ENCODE measurements at places on chromosomes 1 and 21.

DNA sequence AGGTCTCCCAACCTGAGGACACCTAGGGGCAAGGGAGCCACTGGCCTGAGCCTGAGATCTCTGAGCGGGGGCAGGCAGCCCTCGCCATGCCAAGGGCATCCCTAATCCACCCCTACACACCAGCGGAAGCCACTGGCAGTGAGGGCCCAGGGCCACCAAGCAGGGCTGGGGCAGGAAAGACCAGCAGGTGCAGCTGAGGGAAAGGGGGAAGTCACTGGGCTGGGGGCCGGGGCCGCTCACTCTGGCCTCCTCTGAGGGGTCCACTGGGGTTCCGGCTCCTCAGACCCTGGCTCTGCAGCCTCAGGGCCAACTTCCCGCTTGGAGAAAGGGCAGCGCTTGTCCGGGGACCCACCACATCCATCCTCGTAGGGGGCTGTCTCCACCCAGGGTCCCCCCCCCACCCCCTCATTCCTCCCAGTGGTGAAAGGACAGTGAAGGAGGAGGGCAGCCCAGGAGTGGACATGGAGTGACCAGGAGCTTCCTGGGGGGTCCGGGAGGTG lies 42.5 kb upstream of the ACTRT2 start:
- DNase-seq: no peak

GRCh38 chr1:168763031-168763430 lies 34.0 kb upstream of the DPT start:
- no peak for DNase-seq

- no peak for DNase-seq
Measured at GRCh38 chr21:33055991-33056390, 13.9 kb upstream of the OLIG1 start.

DNA sequence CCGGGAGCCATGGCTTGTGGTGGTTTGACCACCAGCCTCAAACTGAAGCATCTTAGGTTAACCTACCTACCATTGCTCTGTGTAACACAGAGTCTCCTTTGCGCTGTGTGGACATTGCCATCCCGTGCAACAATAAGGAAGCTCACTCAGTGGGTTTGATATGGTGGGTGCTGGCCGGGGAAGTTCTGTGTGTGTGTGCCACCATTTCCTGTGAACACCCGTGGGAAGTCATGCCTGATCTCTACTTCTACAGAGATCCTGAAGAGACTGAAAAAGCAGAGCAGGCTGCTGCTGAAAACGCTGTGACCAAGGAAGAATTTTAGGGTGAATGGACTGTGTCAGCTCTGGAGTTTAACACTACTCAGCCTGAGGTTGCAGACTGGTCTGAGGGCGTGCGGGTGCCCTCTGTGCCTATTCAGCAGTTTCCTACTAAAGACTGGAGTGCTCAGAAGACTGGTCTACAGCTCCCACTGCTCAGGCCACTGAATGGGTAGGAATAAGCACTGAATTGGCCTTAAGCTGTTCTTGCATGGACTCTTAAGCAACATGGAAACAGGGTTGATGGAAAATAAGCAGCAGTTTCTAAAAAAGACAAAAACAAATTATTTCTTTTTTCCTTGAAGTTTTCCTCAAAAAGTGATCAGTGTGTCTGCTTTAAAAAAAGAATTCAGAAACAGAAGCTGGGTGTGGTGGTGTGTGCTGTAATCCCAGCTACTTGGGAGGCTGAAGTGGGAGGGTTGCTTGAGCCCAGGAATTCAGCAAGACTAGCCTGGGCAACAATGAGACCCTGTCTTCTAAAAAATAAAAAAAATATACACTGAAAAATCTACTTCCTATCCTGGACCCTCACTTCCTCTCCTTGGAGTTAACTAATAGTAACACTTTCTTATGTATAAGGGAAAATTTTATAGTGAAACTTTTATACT lies 14.6 kb downstream of the CEP350 start:
- DNase-seq: no peak

GRCh38 chr1:218415726-218416125 lies 70.6 kb downstream of the TGFB2 start:
- no peak for DNase-seq

GRCh38 chr1:116277840-116278540 lies 95.1 kb upstream of the ATP1A1 start:
- DNase-seq: no peak

DNA sequence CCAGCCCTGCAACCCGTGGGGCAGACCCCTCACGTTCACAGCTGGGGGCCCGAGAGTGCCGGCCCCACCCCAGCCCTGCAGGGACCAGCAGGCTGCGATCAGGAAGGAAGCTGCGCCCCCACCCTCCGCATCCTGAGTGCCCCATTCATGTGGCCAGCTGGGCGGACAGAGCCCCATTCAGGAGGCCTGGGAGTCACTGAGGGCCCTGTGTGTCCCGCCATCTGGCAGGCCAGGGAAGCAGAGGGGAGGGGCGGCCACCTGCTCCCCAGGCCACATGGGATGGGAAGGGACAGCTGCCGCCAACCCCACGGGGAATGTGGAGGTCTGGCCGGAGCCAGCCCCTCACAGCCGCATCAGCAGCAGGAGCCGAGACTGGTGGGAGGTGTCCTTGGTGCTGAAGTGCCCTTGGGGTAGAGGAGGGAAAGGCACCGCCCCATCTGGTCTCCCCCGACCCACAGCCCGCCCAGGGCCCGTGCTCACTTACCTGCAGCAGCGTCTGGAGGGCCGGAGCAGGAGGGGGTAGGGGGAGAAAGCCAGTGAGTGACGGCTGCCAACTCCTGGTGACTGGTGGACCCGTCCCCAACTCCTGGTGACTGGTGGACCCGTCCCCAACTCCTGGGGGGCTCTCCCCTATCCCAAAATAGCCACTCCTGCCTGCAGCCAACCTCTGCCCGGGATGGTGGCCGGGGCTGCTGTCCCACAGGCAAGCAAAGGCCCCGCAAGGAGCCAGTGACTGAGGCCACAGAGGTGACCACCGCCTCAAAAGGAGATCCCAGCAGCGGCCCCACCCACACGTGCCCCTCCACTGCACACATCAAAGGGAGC lies 8.7 kb downstream of the ACAP3 start:
- no peak for DNase-seq

DNA sequence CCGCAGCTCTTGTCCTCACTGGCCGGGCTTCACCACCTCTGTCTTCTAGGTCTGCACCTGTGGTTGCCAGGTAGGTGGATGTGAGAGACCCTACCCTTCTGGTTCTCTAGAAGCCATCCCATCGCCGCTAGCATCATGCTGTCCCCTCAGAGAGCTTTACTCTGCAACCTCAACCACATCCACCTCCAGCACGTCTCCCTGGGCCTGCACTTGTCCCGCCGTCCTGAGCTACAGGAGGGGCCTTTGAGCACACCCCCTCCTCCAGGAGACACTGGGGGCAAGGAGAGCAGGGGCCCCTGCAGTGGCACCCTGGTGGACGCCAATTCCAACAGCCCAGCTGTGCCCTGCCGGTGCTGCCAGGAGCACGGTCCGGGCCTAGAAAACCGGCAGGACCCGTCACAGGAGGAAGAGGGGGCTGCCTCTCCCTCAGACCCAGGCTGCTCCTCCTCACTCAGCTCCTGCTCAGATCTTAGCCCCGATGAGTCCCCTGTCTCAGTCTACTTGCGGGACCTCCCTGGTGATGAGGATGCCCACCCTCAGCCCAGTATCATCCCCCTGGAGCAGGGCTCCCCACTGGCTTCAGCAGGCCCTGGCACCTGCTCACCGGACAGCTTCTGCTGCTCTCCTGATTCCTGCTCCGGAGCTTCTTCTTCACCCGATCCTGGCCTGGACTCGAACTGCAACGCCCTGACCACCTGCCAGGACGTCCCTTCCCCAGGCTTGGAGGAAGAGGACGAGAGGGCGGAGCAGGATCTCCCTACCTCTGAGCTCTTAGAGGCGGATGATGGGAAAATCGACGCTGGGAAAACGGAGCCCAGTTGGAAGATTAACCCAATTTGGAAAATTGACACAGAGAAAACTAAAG lies 1.2 kb downstream of the RUSC1 start:
- no peak for DNase-seq

GRCh38 chr21:46608672-46609111 lies 3.8 kb upstream of the S100B start:
- no peak for DNase-seq

- DNase-seq: no peak
Measured at GRCh38 chr1:40838045-40838979, 23.9 kb downstream of the CITED4 start.

DNA sequence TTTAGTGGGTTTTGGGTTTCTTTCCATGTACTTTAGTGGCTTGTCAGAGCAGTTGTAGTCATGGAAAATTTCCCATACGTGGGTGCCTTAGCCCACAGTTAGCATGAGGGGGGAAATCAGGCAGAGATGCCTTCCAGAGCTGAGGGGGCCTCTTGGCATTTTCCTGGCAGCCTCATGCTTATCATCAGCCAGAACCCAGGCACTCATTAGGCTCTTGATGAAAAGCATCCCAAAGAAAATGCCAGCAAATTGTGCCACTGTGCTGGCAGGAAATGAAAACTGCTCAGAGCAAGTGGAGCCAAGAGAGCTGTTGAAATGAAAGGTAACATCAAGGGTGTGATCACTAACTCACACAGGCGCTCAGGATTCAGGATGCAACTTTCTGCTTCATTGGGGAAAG lies 128.0 kb downstream of the TNNI3K start:
- no peak for DNase-seq

DNA sequence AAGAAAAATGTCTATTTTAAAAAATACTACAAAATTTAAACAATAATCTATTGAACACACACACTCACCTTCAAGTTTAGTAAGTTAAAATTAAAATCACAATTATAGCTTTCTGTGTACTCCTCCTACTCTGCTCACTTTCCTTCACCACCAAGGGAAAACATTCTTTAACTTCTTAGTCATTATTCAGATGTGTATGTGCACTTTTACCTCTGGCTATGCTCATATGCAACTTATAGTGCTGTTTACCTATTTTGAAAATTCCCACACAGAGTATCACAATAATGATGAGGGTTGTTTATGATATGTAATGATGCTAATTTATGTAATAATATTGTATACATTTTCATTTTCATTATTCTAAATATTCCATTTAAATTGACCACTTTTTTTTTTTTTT lies 661.4 kb downstream of the MRPL39 start:
- DNase-seq: no peak

DNA sequence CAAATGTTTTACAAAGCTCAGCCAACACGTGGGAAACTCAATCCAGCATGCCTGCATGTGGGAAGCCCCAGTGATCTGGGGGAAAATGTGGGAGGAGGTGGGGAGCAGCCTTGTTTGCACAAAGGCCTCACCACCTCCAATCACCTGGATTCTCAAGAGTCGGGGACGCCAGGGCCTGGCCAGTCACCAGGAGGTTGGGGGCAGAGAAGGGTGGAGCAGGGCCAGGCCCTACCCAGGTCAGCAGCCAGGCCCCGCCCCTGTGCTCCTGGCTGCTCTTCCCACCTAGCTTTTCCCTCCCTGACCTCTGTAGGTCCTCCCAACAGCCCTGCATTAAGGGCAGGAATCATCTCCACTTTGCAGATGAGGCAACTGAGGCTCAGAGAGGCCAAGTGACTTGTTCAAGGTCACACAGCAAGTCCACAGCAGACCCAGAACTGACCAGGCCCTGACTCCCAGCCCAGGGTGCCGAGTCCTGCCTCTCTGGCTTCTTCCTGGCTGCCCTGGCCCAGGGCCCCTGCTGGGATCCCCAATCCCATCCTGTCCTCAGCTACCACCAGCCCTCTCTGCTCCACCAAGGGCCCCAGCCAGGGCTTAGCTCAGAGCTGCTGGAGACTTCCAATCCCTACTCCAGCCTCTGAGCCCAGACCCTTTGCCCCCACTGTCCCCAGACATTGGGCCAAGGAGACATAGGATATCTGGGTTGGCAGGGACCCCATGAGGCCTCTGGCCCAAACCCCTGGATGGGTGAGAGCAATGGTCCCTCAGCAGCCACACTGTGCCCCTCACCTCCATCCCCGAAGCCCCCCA lies 508.6 kb downstream of the PTPRU start:
- no peak for DNase-seq

DNA sequence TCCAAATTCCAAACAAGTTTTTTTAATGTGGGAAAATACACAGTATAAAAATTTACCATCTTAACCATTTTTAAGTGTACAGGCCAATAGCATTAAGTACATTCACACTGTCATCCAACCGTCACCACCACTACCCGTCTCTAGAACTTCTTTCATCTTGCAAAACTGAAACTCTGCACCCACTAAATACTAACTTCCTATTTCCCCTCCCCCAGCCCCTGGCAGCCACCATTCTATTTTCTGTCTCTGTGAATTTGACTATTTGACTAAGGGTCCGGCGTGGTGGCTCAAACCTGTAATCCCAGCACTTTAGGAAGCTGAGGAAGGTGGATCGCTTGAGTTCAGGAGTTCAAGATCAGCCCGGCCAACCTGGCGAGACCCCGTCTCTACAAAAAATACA lies 36.1 kb downstream of the CLSTN1 start:
- peak; percentile 29 for DNase-seq

DNA sequence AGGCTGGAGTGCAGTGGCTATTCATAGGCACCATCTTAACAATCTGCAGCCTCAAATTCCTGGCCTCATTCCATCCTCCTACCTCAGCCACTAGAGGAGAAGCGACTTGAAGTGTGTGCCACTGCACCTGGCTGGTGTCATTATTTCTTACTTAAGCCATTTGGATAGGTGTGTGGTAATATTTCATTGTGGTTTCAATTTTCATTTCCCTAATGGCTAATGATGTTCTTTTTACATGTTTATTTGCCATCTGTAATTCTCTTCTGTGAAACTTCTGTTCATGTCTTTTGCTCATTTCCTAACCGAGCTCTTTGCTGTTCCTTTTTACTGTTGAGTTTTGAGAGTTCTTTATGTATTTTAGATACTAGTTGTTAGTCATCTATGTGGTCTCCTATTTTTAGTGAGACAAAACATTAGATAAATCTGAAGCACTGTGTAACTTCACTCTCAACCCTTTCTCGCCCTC lies 66.8 kb downstream of the SLC27A3 start:
- DNase-seq: no peak

DNA sequence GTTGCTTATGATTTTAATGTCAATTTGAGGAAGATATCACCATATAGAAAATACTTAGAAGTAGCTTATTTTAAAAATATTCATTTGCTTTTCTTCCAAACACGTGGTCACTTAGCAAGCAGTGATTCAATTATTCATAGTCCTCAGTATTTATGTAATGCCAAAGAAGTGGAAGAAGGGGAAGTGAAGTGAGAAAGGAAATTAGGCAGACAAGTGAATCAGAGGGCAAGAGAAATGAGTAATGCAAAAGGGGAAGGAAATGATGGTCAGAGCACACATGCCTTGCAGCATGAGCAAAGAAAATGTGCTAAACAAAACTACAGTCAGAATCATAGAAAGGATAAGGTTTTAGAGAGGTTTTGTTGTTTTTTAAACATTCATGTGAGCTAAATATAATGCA lies 31.8 kb downstream of the SDCCAG8 start:
- no peak for DNase-seq

DNA sequence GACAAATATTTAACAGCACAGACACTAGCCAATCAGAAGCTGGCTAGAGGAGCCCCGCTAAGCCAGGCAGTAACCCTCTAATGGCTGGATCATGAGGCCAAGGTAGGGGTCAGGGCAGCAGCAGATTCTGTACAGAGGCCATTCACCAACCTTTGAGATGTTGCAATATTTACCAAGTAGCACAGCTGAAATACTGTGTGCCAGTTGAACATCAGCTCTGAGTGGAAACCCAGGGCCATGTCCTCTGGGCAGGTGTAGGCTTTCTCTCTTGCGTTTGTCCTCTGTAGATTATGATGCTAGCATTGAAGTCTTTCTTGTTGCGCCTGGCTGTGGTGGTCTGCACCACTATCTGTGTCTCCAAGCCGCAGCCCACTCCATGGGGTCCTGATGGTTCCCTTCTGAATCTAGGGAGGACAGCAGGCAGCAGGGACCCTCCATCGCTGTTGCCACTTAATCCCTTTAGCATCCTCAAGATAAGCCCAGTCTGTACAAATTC lies 2.5 kb upstream of the COG2 start:
- no peak for DNase-seq

- DNase-seq: no peak
Measured at GRCh38 chr1:48039088-48040054, 42.2 kb upstream of the TRABD2B start.

Measured in T-helper 9 cell (primary cell).